ENCODE measurements at places on chromosomes 7 and 10. TPM values are rescaled to one million over a fixed set of nuclear protein-coding genes. Genes with fewer than 3 reads are reported as not detected.

DNA sequence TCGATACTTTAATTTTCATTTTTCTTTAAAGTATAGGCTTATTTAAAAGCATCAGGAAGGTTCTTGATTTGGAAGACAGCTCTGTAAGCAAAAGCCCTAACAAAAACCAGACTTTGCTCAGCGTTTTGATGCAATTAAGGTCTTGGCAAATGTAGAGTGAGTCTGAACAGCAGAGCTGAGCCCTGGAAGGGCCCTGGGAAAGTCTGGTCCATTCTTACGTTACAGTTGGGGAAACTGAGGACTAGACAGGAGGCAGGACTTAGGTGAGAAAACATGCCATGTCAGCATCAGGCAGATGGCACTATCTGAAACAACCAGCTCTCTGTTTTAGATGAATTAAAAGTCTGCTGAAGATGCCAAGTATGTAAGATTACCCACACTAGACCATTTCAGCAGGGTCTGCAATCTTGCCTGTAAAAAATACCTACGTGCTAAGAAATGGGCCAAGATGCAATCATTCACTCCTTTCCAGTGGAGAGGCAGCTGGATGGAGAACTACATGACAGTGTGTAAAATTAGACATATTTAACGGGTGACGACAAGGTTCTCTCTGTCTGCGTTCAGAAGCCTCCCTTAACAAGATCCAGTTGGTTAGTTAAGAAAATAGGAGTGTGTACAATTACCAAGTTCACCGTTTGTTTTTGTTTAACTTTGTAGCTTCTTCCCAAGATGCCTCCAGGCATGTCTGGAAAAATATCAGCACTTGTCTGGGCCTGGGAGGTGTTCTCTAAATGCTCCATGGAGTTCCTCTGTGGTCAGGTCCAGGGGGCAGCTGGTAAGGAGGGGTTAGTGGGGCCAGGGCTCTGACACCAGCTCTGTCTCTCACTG, 502.3 kb upstream of the ZMIZ1 start:
- no peak for DNase-seq

DNA sequence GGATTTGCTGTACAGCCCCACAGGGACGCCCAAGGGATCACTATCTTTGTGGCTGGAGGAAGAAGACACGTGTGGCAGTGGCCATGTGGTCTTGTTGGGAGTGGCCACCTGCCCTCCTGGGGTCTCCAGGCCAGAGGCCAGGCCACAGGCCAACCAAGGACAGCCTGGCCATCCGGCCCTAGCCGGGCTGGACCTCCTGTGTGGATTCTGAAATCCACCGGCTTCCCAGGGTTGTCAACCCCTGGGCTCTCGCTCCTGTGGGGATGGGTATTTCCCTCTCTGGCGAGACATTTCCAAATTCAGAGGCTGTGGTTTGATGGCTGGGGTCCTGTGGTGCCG, 31.5 kb upstream of the CFAP46 start:
- no peak for DNase-seq

- DNase-seq: no peak
Observed at GRCh38 chr7:84484502-84485079, 290.0 kb upstream of the SEMA3A start.

- DNase-seq: no peak
Observed at GRCh38 chr7:8160250-8160649, 101.7 kb downstream of the ICA1 start.

DNA sequence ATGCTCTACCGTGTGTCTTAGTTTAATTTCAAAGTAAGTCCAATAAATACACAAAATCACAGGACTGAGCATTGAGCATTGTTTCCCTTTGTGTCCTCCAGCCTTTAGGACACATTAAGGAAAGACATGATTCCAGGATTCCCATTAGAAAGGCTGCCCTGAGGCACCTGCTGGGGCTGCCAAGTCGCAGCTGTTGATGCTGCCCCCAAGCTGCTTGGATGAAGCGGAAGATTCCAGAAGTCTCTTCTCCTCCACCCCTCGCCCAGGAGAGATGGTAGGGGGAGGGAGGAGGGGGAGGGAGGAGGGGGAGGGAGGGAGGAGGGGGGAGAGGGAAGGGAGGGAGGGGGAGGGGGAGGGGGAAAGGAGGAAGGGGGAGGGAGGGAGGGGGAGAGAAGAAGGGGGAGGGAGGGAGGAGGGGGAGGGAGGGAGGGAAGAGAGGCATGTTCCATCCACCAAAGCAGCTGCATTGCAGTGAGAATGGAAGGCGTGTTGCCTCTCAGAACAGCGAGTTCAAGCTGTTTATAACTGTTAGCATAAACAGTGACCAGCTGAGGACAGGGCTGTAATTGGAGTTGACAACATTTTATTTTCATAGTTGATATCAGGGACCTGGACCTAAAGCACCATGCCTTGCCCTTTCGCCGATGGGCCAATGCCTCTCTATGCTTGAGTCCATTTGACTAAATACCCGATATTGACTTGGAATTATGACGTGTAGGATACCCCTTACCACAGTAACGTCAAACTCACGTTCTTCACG, 67.3 kb downstream of the DIP2C start:
- DNase-seq: no peak

DNA sequence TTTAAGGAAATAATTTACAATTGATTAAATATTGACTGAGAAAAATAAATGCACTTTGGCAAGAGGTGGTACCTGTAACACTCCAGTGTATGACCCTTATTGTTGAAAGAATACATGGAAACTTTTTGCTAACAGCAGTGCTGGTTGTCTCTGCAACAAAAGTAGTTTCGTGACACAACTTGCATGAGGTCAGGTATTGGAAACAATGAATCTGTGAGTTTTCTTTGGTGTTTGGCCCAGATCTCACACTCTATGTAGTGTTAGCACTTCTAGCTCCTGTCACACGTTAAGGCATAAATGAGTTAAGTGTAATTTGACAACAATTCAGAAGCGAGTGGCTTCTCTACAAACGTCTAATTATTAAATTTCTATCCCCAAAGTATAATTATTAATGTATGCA, 137.7 kb upstream of the MDFIC start:
- DNase-seq: no peak

The TMEM26 gene
- 0.16 TPM for total RNA-seq

The PYROXD2 gene
- total RNA-seq: 10.0 TPM
